ENCODE measurements at places on chromosomes 6 and 20.

DNA sequence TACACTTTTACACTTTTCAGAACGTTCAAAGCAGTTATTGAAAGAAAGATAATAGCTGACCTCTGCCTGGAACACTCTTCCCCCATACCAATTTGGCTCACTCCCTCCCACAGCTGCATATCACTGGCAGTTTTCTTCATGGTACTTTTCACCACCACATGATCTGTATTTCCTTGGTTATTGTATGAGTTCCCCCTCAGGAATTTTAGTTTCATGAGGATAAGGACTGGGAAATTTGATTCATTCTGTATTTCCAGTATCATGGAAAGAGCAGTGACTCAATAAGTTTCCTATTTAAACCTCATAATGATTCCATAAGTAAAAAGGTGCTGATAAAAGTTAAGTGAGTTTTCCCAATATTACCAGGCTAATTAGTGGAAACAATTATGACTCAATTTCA lies 16.0 kb downstream of the HTR1B start:
- no peak for DNase-seq

DNA sequence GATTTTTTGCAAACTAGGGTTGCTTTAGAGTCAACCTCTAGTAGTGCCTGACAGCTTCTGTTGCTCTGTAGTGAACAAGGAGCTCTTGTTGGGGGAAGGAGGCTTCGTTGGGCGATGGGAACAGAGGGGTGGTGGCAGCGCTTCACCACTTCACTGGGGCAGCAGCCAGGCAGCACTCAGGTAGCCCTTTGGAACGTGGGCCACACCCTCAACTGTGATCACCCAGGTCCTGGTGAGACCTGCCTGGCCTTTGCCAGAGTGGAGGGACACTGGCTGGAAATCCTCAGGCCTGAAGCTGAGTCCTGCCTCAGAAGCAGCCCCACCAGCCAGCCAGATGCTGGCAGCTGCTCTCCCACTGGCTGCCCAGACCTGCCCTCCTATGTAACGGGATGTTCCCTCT lies 10.4 kb upstream of the EDN3 start:
- no peak for DNase-seq

- DNase-seq, result no peak
These were observed 41.5 kb downstream of the CTCFL start for GRCh38 chr20:57483287-57484050.

DNA sequence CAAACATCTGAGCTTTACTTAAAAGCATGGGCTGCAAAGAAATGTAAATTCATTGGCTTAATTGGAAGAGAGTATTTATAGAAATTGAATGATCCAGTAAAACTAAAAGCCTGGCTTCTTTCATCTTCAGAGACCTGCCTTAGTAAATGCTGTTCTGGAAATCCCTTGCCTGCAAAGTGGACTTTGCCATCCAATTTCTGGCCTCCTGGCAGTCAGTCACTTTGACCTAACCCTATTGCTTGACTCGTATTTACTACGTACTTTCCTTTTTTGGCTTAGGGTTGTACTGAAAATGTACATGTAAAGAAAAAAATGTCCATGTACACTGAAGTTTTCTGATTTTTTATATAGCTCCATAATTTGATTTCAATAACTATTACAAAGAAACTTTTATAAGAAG lies 47.1 kb downstream of the E2F3 start:
- DNase-seq, result no peak

- no peak for DNase-seq
These were observed 183.4 kb downstream of the ADGRG6 start for GRCh38 chr6:142485256-142485655.

- DNase-seq, result no peak
These were observed 188.4 kb upstream of the SULF2 start for GRCh38 chr20:47973519-47974233.

DNA sequence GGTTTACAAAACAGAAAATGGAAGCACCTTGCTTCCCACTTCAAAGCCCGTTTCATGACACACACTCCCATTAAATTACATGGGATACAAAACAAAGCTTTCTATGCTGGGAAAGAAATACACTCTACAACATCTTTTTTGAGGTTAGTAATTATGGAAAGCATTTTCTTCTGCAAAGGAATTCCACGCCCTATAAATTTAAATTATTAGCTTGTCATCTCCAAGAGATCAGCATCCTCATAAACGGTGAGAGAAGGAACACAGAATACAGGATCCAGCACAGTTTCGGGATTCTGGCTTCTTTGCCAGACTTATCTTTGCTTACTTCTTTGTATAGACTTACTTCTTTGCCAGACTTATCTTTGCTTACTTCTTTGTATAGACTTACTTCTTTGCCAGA lies 1.3 kb upstream of the SMPDL3A start:
- no peak for DNase-seq

DNA sequence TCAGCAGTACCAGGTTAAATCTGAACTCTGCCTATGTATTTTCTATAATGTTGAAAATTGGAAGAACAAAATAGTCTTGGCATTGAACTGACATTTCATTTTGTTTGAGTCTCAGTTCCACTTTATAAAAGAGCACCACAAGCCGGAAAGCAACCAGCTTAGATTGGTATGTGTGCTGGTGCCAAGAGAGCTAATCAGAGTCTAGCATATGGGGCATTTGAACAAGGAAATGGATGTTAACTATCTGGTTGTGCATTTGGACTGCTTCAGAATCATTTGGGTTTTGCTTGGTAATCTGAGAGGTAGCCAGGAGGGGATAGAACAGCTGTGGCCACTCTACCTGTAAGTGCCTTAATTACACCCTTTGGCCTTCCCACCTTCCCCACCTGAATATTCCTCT lies 184.8 kb downstream of the GRIK2 start:
- no peak for DNase-seq

- no peak for DNase-seq
These were observed 29.1 kb downstream of the TRAM2 start for GRCh38 chr6:52547647-52548352.

DNA sequence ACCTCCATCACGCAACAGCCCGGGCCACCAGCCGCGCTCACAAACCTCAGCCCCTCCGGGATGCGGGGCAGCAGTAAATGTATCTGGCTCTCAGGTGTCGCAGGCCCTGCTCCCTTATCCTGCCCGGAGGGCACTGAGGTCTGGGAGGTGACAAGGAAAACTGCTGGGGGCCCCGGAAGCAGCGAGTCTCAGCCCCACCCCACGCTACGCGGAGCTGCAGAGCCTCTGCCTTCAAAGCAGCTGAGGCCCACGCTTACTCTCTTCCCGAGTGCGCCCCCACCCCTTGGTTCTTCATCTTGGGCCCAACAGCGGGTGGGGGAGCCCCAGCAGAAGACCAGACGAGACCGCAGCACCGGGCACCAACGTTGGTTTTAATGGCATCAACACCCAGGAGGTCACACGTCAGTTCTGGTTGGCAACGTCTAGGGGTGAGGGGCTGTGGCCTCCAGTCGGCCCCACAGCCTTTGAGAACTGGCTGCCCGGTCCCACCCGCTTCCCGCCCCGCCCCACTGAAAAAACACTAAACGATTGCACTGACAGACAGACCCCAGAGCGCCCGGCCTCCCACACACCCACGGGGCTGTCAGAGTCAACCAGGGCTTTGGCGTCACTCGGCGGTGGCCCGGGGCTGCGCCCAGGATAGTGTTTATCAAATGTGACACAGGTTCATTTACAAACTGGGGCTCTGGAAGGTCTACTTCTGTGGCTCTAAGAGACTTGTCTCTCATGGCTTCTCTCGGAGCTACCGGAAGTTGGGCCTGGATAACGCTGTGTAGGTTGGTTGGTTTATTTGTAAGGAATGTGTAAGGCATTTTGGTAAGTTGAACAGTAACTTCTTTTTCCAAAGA lies 43.7 kb downstream of the DSTN start:
- DNase-seq, result no peak

- DNase-seq, result no peak
These were observed 16.5 kb downstream of the RNASET2 start for GRCh38 chr6:166939894-166940293.

- DNase-seq, result no peak
These were observed 110.1 kb upstream of the GPR6 start for GRCh38 chr6:109867970-109868358.

GRCh38 chr6:28634411-28634760 lies 108.7 kb downstream of the GPX5 start:
- DNase-seq, result no peak

DNA sequence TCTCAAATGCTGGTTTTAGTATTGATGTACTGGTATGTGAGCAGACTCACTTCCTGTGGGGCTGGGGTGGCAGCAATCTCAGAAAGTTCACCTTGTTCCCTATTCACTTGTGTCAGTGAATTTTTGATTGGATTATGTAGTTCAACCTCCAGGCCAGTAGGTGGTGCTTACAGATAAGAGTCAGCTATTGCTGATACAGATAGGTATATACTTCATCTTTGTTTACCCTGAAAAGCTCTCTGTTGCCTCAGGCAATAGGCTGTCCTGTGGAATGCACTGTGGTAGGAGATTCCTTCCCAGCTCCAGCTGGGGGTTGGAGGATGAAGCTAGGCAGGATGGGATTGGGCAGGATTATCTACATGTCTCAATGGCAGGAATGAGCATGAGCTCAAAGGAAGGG lies 851.2 kb upstream of the EYS start:
- no peak for DNase-seq

GRCh38 chr6:25542984-25543910 lies 108.8 kb upstream of the SCGN start:
- DNase-seq, result no peak

DNA sequence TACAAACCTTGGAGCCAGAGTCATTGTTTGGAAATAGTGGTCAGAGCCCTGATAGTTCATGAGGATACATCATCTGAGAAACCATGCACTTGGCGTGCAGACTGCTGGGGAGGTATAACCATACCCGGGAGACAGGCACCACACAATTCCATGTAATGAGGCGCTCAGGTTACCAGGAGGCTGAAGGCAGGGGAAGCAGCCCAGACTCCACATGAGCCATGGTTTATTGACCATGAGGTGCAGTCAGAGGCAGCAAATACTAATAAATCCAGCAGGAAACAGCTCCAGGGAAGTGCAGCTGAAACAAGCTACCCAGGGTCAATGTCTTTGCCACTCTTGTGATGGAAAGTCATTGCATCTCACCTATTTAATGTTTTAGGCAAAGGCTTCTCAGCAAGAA lies 156.0 kb downstream of the TBC1D7 start:
- no peak for DNase-seq
